Breast epithelium (tissue), 4 donors: ENCODE measurements at places on chromosomes 16 and 17.

- no peak for DNase-seq
Measured at GRCh38 chr16:79429381-79430190, 171.0 kb downstream of the MAF start.

DNA sequence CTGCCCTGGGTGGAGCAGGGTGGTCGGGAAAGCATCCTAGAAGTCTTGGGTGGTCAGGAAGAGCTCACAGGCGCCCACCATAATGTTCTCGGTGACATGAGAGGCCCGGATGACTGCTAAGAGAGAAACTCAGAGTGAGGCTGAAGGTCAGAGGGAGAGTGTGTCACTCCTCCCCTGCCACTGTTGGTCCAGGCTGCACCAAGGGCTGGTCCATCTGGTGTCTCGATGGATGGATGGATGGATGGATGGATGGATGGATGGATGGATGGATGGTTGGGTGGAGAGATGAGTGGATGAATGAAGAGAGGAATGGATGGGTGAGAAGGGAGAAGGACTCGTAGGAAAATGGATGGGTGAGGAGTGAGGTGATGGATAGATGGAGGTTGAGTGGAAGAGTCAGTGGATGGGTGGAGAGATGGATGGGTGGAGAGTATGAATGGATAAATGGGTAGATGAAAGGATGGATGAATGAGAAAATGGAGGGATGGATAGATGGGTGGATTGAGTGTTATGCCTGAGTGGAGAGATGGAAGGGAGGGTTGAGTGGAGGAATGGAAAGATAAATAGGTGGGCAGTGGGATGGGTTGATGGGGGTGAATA, 43.0 kb downstream of the BEAN1 start:
- no peak for DNase-seq

- peak; percentile 63 for DNase-seq
Measured at GRCh38 chr16:19071811-19072777, 4.7 kb downstream of the COQ7 start.

GRCh38 chr17:58643147-58643546, 48.7 kb downstream of the TEX14 start:
- DNase-seq, result no peak

- no peak for DNase-seq
Measured at GRCh38 chr17:17837380-17837821, 615 bp upstream of the SREBF1 start.

DNA sequence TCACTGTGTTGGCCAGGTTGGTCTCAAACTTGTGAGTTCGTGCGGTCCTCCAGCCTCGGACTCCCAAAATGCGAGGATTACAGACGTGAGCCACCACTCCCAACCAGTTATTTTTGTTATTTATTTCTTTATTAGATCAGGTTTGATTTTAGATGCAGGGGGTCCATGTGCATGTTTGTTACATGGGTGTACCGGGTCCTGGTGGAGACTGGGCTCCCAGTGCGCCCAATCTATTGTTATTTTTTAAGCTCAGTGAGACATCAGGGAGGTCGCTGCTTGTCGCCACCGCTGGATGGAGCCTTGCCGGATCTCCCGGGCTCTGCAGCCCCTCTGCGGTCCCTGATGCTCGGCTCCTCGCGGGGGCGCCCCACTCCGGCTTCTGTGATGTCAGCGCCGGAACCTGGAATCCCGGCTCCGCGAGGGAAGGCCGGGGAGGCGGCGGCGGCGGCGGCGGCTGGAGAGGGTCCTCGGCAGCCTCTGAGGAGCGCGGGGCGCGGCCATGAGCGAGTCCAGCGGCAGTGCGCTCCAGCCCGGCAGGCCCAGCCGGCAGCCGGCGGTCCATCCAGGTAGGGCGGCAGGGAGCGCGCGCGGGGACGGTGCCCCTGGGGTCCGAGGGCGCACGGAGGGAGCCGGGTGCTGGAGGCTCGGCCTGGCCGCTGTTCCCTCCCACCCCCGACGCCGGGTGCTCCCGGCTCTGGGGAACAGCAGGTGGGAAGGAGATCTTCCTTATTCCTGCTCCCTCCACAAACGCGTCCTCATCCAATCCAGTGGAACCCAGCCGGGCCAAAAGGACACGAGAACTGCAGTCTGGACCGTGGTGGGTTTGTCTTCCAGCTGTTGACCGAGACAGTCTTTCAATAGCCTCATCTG, at the start of gene TMC7:
TSS of gene TMC7 (plus strand) at position 370 of the 870 bp plus-strand sequence. CDS start at position 500, 130 bp downstream.
- DNase-seq, result peak; percentile 86

DNA sequence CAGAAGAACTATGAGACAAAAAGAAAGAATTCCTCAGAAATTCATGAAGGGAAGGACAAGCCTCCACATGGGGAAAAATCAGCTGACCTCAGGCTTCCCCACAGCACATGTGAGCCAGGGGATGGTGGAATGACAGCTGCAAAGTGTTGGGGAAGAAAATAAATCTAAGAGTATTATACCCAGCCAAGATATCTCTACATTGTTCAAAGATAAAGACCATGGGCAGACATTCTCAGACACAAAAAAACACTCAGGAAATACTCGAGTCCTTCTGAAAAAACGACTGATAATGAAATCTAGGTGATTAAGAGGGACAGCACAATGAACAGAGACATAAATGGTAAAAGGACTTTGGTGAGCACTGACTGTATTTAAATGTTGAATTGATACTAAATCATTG, 3.9 kb downstream of the RAB40B start:
- no peak for DNase-seq

GRCh38 chr17:57102122-57102521, 17.1 kb downstream of the AKAP1 start:
- no peak for DNase-seq

DNA sequence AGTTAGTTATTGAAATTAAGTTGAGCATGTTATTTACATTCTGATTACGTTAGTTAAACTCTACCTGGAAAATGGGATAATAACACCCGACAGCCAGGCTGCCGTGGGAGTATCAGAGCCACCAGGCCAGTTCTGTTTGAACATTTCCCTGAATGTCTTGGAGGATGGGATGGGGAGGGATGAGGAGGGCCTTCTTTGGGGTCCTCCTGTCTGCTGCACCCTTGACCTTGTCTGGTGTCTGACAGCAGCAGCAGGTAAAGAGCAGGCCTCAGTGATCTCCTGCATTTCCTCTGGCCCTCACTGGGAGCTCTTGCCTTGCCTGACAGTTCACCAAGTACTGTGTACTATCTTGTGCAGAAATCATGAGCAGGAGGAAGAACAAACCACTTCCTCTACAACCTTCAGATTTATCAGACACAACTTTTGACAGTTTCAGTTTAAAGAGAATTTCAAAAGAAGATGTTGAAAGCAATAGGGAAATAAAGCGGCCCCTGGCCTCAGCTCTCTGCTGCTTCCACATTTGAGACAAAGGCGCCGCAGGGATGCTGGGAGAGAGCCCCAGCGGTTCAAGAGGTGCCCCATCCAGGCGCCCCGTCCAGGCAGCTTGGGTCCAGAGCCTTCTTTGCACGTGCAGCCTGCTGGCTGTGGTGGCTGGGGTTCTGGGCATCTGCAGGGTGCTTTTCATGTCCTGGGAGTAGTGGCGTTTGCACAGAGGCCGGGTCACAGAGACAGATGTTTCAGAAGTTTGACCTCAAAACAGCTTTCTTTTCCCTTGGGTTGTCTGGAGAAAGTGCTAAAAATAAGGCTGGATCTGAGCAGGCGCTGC, 25.3 kb downstream of the CMIP start:
- no peak for DNase-seq

DNA sequence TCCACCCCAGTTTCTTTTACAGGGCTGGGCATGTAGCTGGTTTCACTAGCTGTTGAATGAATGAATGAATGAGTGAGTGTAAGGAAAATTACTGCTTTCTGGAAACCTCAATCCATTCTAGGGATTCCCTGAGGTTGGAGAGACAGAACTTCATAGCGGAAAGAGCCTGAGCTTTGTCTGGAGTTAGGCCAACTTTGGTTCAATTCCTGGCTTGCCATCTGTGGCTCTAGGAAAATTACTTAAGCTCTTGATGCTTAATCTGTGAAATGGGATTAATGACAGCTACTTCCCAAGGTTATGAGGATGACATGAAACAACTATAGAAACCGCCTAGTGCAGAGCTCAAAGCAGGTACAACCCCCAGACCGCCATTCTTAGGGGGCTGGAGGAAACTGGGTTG, 76.3 kb upstream of the AXIN2 start:
- no peak for DNase-seq

- DNase-seq, result no peak
Measured at GRCh38 chr17:61520897-61521296, 68.7 kb downstream of the TBX4 start.

- DNase-seq, result peak; percentile 49
Measured at GRCh38 chr17:10618202-10618635, 38.9 kb downstream of the MYH3 start.

DNA sequence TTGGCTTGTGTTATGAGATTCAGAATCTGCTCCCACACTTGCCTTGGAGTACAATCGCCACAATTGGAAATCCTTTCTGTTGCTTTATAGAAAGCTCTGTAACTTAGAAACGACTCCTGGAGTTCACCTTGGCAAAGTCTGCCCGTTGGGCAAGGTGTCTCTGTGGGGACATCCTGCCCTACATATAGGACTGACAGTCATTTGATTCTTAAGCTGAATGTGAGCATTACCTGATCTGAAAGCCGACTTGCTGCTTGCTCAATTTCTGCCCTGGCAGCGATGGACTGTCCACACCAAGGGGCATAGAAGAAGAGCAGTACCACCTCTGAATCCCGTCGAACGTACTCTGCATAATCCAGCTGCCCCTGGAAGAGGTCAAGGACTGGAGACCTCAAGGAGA, 6.9 kb downstream of the TXNDC11 start:
- DNase-seq, result no peak

DNA sequence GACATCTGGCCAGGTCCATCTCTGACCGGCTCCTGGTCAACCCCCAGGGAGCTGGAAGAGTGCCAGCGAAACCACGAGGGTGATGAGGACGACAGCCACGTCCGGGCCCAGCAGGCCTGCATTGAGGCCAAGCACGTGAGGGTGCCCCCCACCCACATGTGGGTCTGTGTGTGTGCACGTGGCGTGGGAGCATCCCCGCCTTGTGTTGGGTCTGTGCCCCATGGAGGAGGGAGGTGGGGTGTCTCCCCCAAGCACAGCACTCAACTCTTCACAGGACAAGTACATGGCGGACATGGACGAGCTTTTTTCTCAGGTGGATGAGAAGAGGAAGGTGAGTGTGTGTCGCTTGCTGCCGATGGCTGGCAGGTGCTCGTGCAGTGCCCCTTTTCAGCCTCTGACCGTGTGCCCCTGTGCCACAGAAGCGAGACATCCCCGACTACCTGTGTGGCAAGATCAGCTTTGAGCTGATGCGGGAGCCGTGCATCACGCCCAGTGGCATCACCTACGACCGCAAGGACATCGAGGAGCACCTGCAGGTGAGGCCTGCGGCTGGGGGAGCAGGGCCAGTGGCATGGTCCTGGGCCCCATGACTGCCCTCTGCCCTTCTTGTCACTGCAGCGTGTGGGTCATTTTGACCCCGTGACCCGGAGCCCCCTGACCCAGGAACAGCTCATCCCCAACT, 1.7 kb downstream of the STUB1 start:
- no peak for DNase-seq

GRCh38 chr17:61245706-61246135, 153.9 kb upstream of the TBX2 start:
- no peak for DNase-seq

DNA sequence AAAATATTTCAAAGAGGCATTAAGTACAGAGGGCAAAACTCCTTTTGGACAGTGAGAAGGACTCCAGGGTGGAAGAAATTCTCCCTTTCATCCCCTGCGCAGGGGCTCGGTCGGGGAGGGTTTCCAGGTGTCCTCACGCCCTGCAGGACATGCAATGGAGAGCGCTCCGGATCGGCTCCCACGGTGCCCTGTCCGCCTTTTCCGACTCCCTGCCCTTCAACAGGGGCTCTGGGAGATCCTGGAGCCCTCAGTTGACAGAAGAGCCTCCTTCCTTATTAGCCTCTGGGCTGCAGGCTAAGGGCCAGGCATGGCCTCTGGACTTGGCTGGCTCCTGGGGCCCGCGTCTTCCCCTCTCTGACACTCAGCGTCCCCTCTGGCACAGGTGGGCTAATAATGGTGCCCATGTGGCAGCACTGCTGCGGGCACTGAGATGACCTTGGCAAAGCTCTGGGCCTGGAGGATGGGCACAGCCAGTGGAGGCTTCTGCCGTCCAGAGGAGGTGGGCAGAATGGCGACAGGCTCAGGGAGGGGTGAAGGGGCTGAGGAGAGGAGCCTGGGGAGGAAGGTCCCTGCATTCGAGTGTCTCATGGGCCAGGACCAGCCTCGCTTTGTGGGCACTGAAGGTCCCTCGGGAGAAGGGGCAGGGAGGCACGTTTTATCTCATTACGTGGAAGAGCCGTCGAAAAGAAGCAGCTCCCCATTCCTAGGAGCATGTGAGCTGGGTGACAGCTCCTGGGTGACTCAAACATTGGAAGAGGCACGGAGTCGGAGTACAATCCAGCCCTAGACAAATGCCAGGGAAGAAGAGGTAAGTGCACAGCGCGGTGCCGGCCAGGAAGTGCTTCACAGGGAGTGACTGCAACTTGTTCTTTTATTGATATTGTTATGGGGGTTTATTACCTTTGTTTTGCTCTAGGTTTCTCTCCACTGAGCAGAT, 161.7 kb downstream of the IRF8 start:
- no peak for DNase-seq

GRCh38 chr17:40490289-40490853, 11.1 kb downstream of the TNS4 start:
- peak; percentile 82 for DNase-seq

DNA sequence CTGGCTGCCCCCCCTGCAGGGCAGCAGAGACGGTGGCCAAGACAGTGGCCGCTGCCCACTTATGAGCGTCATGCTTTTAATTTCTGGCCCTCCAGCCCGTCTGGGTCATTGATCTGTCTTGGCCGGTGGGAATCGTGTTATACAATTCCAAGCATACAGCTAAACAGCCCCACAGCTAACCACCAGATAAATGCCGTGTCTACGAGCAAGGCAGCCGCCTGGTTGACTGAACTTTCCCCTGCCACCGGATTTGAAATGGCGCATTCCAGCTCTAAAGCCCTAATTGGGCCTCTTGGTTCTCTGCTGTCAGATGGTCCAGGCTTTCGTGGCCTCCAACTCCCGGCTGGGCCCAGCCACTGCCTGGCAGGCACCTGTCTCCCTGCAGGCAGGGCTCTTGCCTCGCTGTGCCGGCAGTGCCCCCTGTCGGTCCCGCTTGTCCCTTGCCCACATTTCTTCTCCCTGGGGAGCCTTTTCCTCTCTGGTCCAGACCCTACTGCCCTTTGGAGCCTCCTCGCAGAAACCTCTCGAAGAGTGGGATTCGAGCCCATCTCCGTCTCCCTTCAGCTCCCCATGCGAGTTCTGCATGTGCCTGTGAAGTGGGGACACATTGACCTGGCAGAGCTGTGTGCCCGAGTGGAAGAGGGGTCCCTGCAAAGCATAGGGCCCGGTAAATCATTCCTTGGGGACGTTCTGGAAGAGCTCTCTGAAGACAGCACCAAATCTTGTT, 1.8 kb upstream of the RBFOX3 start:
- no peak for DNase-seq
